Inflammatory macrophage treated with lipopolysaccharide for 1 hour (primary cell): ENCODE measurements at places on chromosomes 5 and 9.

- DNase-seq: no peak
These were observed 106.6 kb upstream of the ANKRD55 start for GRCh38 chr5:56339732-56340131.

- no peak for DNase-seq
These were observed 45.5 kb downstream of the HTR1A start for GRCh38 chr5:63916786-63917185.

- DNase-seq: no peak
These were observed 91.1 kb upstream of the FBN2 start for GRCh38 chr5:128629157-128629556.

DNA sequence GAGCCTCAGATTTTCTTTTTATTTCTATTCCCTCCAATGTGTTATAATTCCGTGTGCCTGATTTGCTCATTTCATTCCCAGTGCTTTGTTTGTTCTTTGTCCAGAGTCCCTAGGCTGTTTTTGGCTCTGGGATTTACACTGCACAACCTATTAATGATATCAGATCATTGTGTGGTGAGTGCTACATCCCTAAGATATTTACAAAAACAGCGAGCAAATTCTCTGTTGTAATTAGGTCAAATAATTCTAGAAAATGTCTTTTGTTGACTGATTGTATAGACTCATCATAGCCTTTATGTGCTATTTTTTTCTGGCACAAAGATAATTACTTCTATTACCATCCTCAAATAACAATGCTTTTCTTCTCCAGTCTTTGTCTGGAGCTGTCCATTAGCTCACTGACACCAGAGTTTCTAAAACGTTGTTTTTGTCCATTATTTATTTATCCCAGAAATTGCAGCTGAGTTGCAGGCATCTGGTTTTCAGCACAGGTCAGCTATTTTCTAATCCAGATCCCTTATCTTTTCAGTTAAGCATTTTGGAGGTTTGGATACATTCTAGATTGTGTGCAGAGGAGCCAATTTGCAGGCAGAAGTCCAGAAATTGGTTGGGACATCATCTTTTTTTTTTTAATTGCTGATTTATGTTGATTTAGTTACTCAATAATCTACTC is 379.9 kb upstream of the DMAC1 start:
- DNase-seq: no peak

DNA sequence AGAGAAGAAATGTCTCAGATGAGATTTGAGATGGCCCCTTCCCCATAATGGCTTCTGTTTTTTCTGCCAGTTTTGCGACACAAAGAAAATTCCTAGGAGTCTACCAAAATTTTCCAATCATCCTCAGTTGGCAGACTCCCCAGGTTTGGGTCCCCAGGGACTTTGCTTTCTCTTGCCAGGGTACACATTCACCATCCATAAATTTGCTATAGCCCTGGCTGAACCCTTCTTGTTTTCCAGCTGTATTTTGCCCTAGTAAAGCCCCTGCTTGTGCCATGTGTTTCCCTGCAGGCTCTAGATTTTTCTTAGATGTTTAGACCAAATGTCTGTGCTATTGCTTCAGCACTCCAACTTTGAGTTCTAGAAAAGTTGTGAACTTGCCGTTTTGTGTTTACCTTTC is 283.2 kb downstream of the ANXA1 start:
- no peak for DNase-seq

DNA sequence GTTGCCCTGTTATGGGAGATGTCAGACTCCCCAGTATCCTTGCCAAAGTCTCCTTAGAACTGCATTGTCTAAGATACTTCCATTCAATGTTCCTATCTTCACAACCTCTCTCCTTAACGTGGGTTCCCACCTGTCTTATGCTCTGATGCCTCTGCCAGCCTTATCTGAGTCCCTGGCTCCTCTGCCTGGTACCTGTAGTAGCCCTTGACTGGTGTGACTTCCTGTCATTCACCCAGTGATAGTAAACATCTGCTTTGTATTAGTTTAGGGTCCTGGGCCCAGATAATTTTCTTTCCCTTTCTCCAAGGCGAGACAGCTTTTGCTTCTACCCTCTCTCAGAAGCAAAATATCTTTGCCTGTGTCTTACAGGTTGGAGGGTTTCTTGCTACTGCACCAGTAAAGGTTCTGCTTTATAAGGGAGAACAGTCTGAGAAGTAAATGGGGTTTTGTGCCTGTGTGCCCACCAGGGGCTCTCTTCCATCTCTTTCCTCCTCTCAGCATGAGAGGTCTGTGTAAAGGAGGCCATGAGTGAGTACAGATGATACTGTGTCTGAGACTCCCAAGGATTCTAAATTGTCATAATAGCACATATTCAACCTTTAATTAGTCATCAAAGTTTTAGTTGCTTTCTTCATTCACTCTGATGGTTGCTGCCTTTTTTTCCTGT is 220.8 kb downstream of the PRR16 start:
- DNase-seq: no peak
